ENCODE measurements at places on chromosomes 12 and 14.

GRCh38 chr12:15563663-15564062, 225.5 kb downstream of the EPS8 start:
- no peak for DNase-seq

DNA sequence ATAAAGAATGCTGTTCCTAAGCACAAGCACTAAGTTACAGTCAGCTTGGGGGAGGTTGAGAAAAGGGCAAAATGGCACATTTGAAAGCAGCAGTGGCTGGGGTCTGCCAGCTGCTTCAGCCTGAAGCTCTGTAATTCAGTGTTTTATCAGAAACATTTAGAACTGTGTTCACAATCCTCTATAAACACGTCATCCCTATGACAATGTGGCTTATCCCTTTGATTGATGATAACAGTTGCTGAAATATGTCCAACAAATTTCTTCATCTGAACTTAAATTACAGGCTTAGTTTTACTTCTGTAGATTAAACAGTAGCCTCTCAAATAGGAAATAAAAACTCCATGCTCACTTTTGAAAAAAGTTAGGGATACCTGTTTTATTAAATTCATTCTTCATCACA, 108.8 kb downstream of the VEZT start:
- DNase-seq: no peak

- no peak for DNase-seq
These were observed 56.5 kb downstream of the HCAR2 start for GRCh38 chr12:122646517-122647217.

DNA sequence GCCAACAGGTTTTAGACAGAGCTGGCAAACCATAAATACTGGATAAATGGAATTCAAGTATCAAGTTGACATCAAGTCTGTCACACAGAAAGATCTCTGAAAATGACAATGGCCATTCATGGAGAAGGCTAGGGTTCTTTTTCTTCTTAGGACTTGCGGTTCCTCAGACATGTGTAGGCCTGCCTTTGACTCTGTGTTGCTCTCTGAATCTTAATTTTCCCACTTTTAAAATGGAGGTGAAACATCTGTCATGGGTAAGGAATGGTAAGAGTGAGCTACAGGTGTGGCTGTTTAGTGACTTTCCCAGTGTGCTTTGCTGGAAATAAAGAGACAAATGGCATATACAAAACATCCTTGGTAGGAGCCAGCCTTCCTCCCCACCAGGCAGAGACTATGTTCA, 79.2 kb downstream of the PTCSC3 start:
- no peak for DNase-seq

GRCh38 chr12:32561931-32562341, 117.2 kb upstream of the DNM1L start:
- no peak for DNase-seq

- DNase-seq: no peak
These were observed 238.4 kb downstream of the MED13L start for GRCh38 chr12:116039081-116039480.

GRCh38 chr12:12788131-12788530, 2.7 kb downstream of the APOLD1 start:
- no peak for DNase-seq

GRCh38 chr14:64857979-64858744, 21.5 kb downstream of the SPTB start:
- DNase-seq: no peak

DNA sequence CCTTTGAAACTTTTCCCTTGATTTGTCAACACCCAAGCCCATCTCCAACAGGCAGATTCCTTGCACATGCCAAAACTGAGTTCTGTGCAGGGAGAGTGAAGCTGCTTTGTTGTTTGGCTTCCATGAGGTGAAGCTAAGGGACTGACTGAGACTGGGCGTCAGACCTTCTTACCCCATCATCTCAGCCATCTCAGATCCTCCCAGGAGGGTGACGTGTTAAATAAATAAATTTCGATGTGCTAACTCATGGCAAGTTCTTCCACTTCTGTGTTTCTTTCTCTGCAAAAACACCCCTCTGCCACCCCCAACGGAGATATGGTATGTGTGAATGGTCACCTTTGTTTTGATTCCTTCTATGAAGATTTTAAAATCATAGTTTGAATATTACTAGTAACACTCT, 17.8 kb downstream of the UTP20 start:
- DNase-seq: no peak

DNA sequence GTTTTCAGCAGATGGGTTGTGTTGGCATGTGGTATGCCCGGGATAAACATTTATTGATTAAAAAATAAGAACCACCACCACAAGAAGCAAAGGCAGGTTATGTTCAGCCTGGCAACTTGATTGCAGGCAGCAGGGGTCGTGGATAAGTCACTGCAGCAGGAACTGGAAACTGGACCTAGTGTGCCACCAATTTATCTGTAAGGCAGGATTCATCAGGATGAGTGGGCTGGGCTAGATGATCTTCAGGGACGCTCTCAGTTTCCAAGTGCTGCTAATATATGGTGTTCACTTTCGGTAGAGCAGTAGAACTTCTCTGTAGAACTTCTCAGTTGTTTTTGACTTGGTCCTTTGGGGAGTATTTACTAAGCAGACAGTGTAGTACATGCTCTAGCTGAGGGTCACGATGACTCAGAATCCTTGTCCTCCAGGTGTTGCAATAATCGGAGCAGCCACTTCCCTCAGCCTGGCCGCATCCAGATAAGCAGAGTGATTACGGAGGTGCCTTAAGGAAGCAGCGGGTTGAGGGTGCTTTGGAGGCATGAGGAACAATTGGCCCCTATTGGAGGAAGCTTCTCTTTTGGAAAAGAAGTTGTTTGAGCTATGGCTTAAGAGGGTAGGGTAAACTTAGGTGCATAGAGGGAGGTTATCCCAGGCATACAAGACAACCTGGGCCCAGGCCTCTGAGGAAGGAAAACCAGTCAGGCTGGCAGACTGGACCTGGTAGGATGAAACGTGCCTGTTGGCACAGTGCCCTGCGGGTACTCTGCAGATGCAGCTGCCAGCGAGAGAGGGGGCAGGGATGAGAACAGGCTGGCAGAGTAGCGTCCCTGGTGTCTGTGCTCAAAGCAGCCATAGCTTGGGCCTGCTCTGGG, 104.0 kb downstream of the GPR135 start:
- peak; percentile 67 for DNase-seq

DNA sequence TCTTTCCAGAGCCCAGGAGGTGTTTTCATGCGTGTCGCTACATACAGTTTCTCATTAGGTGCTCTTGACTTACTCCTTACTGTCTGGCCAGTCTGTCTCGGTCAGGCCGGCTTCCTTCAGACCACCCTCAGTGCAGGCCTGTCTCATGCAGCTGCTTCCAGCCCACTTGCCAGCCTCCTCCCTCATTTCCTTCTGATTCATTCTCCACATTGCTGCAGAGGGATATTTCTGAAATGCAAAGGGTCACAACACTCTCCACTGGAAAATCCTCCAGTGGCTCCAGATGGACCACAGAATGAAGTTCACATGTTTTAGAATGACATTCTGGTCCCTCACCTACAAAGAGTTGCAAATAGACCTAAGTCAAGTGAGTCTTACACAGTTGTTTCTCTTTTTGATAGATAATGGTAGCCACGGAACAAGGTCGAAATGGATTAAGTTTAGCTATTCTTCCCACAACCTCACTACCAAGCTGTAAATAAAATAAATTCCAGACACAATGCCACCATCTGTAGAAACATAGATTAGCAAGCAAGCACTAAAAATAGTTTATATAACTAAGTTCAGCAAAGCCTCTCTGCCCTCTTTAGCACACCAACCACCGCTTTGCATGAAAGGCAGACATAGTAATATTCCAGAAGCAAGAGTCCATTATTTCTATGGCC, 146.9 kb downstream of the ESR2 start:
- DNase-seq: no peak

GRCh38 chr12:45974171-45974719, 16.1 kb downstream of the SCAF11 start:
- DNase-seq: no peak

DNA sequence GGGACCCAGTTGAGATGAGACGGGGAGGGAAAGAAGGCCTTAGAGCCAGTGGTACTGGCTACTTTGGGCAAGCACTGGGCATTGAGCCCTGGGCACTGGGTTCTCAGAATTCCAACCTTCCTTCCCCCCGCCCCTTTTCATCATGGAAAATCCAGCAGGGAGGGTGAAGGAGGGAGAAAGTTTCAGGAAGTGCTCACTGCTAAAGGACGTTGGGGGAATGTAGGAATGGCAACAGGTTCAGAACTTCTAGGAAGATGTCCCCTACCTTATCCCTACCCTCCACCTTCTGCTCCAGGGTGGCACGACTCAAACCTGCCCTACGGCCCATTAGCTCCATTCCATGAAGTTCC, 4.2 kb upstream of the TNS2 start:
- DNase-seq: no peak

- DNase-seq: no peak
These were observed 58.6 kb downstream of the GLT1D1 start for GRCh38 chr12:128911861-128912260.

DNA sequence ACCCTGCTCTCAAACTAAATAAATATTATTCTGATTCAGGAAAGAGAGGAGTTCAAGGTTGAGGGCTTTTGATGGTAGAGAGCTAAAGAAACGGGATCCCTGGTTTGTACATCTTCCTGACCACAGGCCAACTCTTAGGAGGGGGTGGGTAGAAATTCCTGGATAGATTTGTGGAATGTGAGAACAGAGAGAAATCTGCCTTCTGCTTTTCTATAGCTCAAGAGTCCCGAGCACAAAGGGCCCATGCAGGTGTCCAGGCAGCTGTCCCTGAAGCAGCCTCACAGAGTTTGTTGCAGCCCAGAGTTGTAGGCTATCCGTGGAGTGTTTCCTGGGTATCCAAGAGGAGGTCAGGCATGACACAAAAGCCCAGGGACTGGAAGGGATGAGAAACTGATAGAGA, 198.6 kb downstream of the BCAT1 start:
- DNase-seq: no peak

DNA sequence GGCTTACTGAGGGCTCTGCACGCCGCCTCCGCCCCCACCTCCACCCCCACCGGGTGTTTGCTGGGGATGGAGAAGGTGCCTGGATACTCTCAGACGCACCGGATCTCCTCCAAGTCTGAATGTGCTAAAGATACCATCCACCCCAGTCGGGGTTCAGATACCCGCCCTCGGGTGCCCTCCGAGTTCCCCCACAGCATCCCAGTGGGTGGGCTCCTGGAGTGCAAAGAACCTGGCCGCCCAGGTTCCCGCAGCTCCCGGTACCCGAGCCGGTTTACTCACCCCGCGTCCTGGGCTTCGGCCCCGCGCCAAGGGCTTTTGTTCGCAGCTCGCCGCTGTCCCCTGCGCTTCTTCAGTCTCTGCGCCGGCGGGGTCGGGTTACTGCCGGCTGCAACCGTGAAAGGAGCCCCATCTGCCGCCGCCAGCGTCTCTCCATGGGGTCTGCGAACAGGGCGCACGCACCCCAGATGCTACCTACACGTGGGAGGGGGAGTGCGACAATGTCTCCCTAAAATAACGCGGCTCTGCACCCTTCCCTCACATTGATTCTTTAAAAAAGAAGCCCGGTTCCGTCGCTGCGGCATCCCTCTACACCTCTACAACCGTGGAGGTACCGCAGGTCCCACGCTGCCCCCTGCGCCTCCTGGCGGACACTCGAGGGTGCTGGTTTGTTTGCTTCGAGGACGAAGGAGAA, at the start of gene CCDC177:
Gene CCDC177 (minus strand): TSS at position 609 of the 691 bp plus-strand sequence. CDS start 1,249 bp downstream, outside the sequence.
- peak; percentile 68 for DNase-seq

DNA sequence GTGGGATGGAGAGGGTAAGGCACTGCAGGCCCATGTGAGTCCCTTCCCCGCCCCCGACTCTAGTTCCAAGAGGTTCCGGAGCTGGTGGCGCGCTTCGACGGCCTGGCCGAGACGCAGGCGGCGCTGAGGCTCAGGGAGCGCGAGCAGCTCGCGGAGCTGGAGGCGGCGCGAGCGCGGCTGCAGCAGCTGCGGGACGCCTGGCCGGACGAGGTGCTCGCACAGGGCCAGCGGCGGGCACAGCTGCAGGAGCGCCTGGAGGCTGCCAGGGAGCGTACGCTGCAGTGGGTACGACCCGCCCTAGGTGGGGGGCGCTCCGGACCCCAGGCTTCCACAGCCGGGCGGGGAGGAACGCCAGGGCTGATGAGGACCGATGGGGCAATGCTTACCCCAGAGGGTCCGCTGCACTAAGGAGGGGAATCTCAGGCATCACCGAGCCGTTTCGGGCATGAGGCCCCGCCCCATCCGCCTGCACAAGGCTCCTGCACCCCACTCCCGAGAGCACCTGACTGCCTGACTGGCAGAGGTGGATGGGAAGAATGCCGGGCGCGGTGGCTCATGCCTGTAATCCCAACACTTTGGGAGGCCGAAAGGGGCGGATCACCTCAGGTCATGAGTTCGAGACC, 4.9 kb downstream of the CFAP73 start:
- DNase-seq: no peak

DNA sequence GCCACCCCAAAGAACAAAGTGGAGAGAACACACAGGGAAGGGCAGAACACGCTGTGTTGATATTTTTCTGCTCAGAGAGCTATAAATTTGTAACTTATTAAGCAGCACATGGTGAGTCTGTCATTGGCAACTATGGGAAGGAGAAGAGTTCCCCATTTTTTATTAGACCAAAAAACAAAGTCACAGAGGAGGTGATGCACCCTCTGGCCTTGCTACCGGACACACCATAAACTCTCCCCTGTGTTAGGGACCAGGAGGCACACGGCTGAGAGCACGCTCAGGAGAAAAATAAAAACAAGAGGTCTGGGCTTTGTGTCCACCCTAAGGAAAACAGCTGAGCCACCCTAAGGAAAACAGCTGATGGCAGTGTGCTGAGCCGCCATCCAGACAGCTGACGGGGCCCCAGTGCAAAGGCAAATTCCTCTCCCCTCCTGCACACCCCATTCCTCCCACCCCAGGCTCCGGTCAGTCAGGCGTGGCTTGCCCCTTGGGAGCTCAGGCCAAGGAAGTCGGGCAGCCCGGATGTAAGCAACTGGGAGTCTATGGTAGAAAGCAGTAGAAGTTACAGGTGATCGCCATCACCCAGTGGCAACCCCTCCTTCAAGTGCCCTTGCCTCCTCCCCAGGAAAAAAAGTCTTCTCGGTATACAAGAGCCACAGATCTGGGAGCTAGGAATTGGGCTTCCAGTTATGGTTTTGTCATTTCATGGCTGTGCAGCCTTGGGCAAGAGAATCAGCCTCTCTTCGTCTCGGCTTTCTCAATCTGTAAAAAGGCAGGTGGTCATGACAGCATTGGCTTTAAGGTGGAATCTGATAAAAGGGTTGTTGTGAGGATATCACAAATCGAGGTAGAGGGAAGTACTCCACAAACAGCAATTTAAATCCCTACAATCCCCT, 2.4 kb downstream of the PXN start:
- DNase-seq: no peak

- DNase-seq: no peak
These were observed 177.2 kb upstream of the HMGA2 start for GRCh38 chr12:65647074-65647473.

- DNase-seq: no peak
These were observed 42.3 kb downstream of the EFCAB11 start for GRCh38 chr14:89912221-89912620.

GRCh38 chr12:120710805-120711296, 593 bp downstream of the UNC119B start:
- peak; percentile 42 for DNase-seq

- no peak for DNase-seq
These were observed 19.7 kb upstream of the NR1H4 start for GRCh38 chr12:100453951-100454350.

- no peak for DNase-seq
These were observed 86.0 kb downstream of the TPH2 start for GRCh38 chr12:72024613-72025012.
